ENCODE measurements at places on chromosomes 1 and 21.

DNA sequence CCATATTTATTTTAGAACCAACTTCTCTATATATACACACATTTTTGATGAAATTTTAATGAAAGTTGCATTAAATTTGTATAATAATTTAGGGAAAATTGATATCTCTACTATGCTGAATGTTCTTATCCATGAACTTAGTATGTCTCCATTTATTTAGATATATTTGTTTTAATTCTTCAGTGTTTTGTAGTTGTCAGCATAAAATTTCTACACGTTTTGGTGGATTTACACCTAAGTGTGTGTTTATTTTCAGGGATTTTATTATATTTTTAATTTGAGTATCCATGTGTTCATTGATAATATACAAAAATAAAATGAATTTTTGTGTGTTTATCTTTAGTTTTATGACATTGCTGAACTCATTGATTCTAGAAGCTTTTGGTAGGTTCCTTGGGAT lies 36.7 kb downstream of the PCBP3 start:
- DNase-seq: no peak

DNA sequence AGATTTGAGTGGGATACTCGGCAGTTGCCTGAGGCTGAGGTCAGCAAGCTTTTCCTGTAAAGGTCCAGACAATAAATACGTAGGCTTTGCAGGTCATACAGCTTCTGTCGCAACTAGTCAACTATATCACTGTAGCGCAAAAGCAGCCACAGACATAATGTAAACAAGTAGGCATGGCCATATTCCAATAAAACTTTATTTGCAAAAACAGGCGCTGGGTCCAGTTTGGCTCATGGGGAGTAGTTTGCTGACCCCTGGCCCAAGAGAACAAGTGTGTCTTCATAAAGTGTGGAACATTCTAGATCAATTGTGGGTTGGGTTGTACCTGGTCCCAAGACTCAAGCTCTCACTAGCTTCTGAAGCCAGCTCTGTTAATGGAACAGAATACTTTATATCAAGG lies 78.8 kb downstream of the MIS18A start:
- no peak for DNase-seq

GRCh38 chr1:104028416-104029035 lies 278.8 kb downstream of the AMY1C start:
- no peak for DNase-seq

DNA sequence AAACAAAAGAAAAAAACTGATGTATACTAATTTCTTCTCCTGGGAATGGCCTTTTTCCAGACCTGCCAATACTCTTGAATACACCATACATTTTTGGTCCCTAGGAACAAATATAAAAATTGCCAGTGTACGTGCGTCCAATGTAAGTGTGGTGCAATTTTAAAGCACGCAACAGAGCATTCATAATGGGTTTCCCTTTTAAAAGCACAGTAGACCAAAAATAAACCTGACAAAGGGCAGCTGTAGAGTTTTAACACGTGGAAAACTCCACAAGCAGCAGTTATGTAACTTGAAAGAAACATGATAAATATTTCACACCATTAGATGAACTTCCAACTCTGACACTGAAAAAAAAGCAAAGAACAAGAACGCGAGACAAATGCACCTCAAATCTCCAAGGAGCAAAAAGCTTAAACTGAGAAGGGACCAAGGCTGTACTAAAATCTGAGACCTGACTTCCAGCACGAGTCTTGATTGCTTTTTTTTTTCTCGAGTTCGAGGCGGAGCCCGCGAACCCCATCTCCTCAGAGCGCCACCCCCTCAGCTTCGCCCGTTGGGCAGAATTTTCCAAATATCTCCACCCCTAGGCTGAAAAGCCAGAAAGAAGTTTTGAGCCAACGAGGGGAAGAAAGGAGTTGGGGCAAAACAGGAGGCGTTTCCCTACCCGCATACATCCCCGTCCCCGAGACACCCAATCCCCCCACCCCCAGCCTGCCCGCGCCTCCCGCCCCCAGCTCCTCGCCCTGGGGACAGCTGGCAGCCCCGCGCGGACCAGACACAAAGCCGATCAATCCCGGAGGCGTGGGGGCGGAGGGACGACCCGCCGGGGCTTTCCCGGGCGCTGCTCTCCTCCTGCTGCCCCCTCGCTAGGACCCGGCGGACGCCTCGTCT lies at the start of gene JAM2:
TSS of gene JAM2 (plus strand) at position 599 of the 891 bp plus-strand sequence. CDS start 564 bp downstream, outside the sequence.
- DNase-seq: no peak

DNA sequence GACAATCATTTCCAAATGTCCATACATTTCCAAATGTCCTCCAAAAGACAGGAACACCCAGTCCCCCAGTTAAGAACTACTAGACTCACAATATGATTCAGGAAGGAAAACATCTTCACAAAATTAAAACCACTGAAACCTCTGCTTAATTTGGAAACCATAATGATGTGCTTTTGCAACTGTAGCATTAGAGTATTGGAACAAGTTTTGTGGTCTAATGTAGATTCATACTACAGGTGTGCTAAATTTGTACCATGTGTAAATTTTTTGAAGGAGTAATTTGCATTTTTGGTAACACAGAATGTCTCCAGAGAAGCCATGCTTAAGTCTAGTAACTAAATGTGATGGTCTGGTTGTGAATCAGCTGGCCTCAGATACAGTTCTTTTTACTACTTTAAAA lies 129.6 kb downstream of the DPYD start:
- DNase-seq: no peak

DNA sequence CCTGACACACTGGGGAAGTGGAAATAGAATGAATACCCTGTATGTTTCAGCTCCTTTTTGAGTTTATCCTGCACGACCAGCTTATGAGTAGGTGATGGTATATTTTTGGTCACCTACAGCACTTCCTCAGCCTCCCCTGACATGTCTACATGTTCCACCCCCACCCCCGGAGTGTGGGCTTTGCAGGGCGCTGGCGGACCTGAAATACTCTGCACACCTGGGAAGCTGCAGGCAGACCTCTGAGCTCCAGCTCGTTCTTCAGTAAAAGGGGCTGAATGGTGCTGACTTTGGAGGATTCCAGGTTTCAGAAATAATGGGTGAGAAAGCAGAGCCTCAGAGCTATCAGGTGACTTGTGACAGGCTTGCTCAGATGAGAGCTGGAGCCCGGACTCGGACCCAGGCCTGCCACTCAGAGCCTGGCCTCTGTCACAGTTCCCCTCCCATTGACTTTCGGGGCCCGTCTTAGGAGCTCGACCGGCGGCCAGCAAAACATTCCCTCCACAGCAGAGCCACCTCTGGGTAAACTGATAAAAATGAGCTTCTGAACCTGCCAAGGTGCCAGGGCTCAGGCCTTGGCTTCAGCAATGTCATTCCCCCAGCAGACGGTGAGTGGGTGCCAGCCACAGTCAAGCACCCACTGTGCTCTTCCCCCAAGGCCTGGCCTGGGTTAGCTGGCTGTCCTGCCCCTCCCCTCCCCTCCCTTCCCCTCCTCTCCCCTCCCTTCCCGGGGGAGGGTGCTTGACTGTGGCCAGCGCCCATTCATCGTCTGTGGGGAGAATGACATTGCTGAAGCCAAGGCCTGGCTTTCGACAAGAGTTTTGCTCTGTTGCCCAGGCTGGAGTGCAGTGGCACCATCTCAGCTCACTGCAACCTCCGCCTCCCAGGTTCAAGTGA lies 30.1 kb downstream of the DOP1B start:
- no peak for DNase-seq

GRCh38 chr1:15937706-15938168 lies 38.2 kb downstream of the ZBTB17 start:
- no peak for DNase-seq

GRCh38 chr1:246404078-246404477 lies 103.0 kb downstream of the SMYD3 start:
- no peak for DNase-seq

DNA sequence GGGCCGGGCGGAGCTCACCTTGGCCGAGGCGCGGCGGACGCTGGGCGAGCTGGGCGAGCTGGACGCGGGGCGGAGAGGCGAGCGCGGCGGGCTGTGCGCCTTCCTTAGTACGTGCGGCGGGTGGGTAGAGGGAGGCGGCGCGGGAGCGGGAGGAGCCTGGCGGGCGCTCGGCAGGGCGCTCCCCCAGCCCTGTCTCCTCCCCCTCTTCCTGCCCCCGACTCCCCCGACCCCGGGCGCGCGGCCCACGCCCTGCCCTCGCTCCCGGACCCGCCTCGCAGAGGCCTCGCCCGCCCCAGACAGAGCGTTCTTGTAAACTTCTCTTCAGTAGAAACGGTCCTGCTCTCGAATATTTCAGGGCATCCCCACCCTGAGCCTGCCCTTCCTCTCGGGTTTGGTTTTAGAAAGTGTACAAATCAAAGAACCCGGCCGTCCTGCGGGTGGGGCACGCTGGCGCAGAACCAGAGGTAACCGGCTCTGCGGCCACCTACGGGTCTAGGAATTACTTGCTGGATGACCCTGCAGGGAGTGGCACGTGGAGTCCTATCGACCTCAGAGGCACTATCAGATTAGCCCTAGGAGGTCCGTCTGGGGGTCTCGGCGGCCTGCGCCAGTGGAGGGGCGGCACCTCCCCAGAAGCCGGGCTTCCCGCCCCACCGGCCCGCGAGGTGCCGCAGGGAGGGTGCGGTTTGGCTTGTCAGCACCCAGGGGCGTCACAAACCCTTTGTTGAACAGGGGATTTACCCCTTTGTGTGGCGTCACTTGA lies at the start of gene S100A10:
TSS of gene S100A10 (minus strand) at position 126 of the 763 bp plus-strand sequence. CDS start 7,629 bp downstream, outside the sequence.
- no peak for DNase-seq

DNA sequence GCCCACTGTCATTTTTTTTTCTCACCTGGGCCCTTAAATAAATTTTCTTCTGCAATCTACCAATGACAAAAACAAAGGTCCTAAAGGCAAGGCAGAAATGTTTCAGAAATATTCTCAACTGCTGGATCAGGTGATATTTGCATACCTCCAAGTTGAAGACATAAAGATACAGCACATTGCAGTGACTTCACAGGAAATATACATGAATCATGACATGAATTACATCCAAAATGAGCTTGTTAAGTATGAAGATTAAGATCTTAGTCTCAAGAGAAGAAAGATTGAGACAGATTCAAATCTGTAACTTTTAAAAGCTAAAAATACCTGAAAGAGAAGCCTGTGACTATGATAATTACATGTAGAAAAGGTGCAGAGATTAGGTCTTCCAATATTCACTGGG lies 207.8 kb downstream of the SIPA1L2 start:
- no peak for DNase-seq

DNA sequence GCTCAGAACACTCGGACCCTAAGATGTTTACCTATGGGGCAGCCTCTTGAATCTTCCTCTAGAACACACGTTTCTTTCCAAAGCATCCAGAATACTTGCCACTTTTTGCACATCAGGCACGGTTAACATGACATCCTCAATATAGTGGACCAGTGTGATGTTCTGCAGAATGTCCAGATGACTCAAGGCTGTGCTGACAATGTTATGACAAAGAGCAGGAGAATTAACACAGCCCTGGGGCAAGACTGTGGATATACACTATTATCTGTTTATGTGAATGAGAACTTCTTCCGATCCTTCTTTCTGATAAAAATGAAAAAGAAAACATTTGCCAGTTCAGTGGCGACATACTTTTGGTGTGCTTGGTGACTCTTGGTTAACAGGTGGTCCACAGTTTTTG lies 154.3 kb downstream of the PDE4B start:
- no peak for DNase-seq

DNA sequence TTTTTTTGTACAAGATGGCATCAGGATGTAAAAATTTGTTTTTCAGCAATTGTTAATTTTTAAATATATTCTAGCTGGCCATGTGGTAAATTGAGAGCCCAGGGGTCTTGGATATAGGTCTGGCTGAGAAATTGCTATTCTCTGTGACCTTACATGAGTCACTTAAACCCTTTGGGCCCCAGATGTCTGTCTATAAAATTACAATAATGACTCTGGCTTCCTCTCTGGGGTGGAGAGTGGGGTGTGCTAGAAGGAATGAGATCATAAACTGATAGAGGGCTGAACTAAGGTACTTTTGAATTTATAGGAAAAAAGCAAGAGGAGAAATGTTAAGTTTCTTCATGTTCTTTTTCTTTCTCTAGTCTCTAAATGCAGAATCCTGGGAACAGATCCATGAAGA lies 12.4 kb upstream of the TCHH start:
- DNase-seq: no peak

DNA sequence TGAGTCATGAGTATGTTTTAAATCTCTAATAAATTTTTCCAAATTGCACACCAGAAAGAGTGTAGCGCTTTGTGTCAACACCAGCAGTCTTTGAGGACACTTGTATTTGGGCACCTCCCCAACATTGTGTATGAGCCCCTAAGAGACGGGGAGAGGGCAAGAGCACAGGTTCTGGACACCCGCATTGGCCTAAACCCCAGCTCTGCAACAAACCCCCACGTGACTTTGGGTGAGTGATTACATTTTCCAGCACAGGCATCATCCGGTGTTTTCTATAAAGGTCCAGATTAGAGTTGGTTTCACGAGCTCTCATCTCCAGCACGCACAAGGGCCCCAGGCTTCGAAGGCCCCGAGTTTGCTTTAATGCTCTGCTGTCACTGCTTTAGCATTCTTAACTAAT lies 66.3 kb upstream of the SLC45A1 start:
- DNase-seq: no peak

DNA sequence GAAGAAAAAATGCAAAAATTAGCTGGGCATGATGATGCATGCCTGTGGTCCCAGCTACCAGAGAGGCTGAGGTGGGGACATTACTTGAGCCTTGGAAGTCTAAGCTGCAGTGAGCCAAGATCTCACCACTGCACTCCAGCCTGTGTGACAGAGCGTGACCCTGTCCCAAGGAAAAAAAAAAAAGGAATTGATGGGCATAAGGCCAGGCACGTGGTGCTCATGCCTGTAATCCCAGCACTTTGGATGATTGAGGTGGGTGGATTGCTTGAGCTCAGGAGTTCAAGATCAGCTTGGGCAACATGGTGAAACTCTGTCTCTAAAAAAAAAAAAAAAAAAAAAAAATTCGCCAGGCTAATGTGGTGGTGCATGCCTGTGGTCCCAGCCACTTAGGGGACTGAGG lies 55.8 kb upstream of the ATP2B4 start:
- no peak for DNase-seq
